ENCODE measurements at places on chromosomes 12 and 14.

GRCh38 chr12:111569363-111570083, 29.6 kb downstream of the ATXN2 start:
- no peak for DNase-seq

DNA sequence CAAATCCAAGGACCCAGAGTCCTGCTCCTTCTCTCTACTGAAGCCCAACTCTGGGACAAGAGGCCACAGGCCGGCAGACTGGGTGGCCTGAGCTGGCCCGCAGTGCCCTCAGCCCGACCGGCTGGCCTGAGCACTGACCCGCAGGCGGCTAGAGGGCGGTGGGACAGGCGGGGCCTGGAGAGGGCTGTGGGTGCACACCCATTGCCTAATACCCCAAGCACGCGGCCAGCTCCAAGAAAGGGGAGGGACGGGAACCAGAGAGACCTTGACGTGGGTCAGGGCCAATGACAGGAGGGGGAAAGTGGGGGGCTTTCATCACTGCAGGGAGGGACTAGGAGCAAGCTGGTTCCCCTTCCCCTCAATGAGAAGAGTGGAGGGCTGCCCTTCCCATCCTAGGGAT, 2.0 kb upstream of the WNT10B start:
- no peak for DNase-seq

- no peak for DNase-seq
These were observed 79.7 kb downstream of the FUT8 start for GRCh38 chr14:65492266-65492665.

GRCh38 chr14:77529213-77529612, 30.6 kb upstream of the ISM2 start:
- no peak for DNase-seq

- no peak for DNase-seq
These were observed 96.1 kb downstream of the ZFC3H1 start for GRCh38 chr12:71567537-71567936.

DNA sequence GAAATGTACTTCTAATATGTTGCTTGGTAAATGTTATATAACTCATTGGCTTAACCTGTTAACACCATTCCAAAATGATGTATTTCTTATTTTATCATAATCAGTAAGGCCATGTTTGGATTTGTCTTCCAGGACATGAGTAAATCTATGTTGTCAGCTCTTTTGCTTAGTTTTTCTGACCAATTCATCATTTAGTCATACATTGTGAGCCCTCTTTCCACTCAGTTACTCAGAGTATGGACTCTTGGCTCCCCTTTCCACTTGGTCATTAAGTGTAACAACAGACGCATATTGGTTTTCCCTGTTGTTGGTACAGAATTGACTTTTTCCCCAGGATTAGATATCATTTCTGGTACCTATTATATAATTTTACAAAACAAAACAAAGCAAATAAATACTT, 9.0 kb upstream of the CLEC4D start:
- no peak for DNase-seq

DNA sequence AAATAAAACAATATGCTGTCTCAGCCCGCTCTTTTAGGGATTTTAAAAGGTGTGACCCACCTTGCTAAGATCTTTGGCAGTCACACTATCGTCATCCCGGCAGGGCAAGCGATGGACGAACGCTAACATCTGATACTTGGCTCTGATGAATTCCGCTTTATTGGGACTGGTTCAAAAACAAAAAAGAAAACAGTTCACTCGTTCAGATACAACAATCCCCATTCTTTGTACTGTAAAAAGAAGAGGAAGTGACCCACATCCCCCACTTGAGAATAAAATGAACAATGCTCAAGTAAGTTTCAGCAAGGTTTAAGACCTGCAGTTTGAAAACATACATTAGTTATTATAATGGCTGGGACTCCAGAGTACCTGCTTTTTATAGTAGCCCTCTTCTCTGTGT, 7.3 kb downstream of the GIT2 start:
- no peak for DNase-seq

- DNase-seq, result no peak
These were observed 62.2 kb downstream of the GNG2 start for GRCh38 chr14:51922624-51923023.

- no peak for DNase-seq
These were observed 133.4 kb upstream of the FGD4 start for GRCh38 chr12:32265951-32266350.

DNA sequence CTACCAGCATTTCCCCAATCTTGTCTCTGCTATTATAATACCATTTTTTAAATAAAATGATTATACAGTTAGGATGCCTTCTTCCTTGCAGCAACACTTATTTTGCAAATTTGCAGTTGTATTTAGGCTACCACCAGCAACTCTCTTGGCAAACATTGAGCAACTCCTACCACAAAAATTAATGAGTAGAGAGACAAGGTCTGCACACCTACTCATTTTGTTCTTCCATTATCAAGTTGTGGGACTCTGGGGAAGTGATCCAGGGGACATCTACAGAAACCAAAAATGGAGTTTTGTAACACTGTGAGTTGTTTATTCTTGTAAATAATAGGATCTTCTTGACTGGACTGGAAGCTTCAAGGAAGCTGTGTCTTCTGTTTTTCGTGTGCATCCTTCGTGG, 38.6 kb downstream of the DGLUCY start:
- DNase-seq, result no peak

DNA sequence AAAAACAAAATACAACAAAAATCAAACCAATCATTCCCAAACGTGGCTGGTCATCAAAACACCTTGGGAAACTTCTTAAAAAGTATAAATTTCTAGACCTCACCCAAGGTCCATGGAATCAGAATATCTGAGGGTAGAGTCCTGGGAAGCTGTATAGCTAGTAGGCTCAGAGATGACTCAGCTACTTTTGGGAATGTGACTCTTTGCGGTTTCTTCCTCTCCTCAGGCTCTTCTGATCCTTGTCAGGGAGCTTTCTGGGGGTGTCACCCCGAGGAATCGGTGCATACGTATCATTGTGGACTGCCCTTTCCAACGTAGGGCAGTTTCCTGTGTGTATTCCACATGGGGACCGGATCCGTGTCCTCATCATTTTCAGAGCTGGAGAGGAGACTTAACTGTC, 14.8 kb downstream of the JDP2 start:
- no peak for DNase-seq
